Stimulated activated CD8-positive, alpha-beta memory T cell treated with anti-CD3 and anti-CD28 coated beads, Interleukin-4, amount 100 ng/mL, for 24 hours (primary cell): ENCODE measurements at places on chromosomes 16 and 17.
A peak's percentile ranks its signal among the peaks of the same experiment; 100 is the strongest.

- DNase-seq: no peak
Observed at GRCh38 chr16:46712911-46713310, 23.5 kb downstream of the ORC6 start.

GRCh38 chr16:54673313-54673712 is 257.4 kb upstream of the IRX5 start:
- no peak for DNase-seq

DNA sequence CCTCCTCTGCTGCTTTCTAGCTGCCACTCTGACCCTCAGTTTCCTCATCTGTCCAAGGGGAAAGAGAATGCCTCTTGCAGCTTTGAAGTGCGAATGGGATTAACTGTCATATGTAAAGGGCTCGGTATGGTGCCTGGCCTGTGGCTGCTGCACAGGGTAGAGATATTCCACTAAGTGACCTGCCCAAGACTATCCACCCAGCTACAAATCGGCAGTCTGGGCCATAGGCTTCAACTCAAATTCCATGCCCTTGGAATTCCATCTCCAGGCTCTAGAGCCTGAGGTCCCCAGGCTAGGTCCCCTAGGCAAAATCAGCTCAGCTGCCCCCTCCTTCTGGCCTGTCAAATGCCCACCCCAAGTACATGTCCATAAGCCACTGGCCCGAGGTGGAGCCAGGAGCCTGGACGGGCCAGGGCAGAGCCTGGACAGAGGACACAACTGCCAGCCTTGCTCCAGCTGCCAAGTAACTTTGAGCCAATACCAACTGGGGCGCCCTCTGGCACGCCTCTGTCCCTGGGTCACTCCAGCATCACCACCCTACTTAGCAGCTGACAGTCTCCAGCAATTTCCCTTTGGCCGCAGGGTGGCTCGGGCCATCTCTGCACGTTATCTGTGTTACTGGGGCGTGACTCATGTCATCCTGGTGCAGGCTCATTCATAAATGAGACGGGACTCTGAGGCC is 57.2 kb downstream of the SDK2 start:
- DNase-seq: no peak

DNA sequence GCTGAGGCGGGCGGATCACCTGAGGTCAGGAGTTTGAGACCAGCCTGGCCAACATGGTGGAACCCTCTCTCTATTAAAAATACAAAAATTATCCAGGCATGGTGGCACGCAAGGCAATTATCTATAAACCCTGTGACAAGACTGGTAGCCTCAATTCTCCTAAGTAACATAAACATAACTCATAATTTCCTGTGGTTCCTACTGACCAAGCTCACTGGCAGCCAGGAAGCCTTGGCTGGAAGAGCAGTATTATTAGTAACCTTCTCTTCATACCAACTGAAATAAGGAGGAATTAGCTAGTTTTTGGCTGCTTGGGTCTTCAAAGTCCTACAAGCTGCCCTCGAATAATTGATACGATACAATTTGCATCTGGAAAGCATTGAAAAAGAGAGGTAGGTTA is 31.6 kb upstream of the LRRC37A3 start:
- DNase-seq: no peak

DNA sequence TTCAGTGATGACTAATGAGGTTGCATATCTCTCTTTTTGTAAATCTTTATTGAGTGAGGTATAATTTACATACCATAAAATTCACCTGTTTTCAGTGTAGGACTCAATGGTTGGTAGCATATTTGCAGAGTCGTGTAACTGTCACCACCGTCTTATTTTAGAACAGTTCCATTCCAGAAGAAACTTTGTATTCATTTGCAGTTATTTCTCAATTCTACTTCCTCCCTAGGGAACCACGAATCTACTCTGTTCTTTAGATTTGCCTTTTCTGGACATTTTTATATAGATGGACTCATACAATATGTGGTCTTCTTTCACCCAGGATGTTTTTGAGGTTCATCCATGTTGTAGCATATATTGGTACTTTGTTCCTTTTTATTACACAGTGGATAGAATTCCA is 3.7 kb downstream of the FTO start:
- DNase-seq: no peak

DNA sequence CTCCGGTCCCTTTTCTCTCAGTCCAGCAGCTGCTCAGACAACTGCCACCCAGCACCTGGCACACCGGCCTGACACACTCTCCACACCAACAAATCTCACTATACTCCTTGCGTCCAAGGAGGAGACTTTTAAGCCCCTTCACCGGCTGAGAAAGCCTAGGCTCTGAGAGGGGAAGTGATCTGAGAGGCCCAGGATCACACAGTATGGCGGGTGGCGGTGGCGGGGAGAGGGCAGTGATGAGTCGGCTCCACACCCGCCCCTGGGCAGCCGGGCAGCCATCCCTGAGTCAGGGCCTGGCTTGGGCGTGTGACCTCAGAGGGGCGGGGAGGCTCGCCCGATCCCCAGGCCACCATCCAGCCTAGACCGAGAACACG is 569 bp downstream of the FLII start:
- peak; percentile 24 for DNase-seq

DNA sequence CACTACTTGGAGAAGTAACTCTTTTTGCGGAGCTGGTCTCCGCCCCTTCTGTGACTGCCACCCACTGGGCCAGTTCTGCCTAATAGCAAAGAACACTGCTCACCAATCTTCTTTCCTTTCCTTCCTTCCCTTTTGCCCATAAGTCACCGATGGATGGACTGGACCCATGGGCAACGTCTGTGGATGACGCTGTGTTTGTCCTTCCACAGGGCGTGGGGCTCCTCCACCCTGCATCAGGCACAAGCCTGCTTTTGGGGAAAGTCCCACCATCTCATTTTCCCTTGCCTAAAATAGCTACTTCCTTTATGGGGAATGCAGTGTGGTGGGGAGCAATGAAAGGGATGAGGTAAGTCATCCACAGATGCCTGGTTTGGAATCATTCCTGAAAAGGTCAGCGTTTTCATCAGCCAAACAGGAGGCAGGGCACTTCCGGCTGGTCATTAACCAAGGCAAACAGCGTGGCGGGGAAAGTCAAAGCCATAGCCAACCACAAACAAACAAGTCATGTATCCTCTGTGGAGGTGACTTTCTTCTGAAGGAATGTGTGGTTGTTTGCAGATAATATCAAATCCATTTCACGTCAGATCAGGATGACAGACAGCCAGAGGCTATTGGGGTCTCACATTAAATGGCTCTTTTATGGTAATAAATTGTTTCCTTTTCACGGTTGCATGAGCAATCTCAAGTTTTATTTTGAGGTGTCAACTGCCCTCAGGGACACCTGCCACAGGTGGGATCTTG is 30.7 kb upstream of the MED9 start:
- DNase-seq: no peak

DNA sequence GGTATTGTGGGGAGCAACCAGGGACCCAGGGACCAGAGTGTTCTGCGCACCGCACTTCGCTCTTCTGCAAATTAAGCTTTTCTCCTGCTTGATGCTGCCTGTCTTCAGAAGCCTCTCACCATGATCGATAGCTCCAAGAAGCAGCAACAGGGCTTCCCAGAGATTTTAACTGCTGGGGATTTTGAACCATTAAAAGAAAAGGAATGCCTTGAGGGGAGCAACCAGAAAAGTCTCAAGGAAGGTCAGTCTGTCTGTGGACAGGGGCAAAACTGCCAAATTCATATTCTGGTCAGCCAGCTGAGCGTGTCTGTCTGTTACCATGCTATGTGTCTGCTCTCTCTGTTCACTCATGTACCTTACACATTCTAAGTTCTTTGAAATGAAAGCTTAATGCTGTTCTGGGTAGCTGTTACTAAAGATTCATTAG is 115.7 kb downstream of the MRTFB start:
- no peak for DNase-seq

DNA sequence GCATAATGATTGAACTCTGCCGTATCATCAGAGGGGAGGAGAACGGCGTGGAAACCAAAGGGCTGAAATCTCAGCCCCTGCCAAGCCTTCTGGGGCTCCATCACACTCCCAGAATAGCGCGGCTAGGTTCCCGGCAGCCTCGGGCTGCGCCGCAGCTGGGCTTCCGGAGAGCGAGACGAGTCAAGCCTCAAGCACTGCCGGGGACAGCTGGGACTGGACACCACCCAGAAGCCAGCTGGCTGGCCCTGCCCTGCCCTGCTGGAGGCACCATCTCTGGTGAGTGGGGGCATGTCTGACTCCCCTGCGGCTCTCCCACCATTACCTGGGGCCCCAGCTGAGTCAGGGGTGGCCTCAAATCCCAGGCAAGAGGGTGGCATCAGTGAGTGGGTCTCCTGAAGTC is 7.2 kb upstream of the GPRC5C start:
- DNase-seq: no peak

DNA sequence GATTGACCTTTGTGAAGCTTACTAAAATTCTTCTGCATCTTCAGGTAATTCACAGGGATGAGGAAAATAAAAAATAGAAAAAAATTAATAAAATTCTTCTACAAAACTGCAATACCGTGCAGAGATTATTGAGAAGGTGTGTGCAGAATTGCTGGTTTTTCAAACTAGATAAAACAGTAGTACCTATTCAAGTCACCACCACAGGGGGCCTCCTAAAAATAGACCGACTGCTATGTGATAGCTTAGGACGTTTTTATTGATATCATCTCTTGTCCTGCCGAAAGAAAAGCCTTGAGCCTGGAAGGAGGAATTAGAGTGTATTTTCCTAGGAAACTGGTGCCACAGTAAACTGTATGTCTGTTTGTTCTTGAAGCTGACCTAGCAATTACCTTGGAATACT is 325.9 kb downstream of the ZFHX3 start:
- DNase-seq: no peak

DNA sequence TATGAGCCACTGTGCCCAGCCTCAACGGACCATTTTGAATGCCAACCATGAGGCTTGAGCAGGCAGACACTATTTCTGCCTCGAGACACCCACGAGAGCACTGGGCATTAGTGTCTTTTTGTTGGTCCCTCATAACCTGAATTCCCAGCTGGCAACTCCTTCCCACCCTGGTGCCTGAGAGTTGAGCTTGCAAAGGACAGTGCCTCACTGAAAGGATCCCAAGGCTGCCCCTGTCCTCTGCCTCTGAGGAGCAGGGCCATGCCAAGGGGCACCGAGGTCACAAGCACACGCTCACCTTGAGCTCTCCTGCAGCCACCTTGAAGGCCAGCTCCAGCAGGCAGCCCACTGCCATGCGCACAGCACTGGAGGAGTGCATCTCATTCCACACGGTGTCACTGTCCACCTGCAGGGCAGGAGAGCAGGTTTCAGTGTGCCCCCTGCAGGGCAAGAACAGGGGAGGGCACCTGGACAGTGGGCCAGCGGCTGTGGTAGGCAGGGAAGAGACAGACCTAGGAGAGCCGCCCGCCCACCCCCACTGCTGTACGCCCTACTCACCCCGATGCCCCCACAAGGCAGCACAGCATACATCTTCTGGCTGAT is 12.8 kb downstream of the G6PC3 start:
- no peak for DNase-seq

DNA sequence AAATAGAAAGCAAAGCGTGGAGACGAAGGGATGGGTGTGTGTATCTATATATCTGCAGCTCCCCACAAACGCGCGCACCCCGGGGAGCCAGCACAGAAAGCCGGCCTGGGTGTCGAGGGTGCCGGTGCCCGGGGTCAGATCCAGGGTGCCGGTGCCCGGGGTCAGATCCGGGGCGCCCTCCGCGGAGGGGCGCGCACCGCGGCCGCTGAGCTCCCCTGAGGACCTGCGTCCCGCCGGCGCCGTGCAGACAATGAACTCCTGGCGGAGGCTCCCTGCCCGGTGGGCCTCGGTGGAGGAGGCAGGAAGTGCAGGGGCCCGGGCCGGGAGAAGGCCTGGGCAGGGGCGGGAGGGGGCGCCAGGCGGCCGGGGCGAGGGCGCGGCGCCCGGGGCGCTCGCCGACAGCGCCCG is 1.1 kb downstream of the ZNF423 start:
- DNase-seq: no peak

GRCh38 chr17:73511719-73512115 is 132.5 kb downstream of the SDK2 start:
- DNase-seq: no peak

GRCh38 chr16:20243731-20244281 is 83.5 kb downstream of the GP2 start:
- DNase-seq: no peak

GRCh38 chr16:77213542-77214106 is 14.4 kb downstream of the SYCE1L start:
- no peak for DNase-seq

DNA sequence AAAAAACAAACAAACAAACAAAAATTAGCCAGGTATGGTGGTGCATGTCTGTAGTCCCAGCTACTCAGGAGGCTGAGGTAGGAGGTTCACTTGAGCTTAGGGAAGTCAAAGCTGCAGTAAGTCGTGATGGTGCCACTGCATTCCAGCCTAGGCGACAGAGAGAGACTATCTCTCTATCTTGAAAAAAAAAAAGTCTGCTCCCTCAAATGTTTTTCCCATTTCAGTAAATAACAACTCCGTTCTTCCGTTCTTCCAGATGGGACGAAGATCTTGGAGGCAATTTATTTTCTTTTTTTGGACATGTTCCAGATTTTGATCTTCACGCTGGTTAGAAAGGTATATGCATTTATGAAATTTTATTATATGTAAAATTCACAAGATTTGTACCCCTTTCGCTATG is 19.0 kb downstream of the ERAL1 start:
- DNase-seq: no peak

DNA sequence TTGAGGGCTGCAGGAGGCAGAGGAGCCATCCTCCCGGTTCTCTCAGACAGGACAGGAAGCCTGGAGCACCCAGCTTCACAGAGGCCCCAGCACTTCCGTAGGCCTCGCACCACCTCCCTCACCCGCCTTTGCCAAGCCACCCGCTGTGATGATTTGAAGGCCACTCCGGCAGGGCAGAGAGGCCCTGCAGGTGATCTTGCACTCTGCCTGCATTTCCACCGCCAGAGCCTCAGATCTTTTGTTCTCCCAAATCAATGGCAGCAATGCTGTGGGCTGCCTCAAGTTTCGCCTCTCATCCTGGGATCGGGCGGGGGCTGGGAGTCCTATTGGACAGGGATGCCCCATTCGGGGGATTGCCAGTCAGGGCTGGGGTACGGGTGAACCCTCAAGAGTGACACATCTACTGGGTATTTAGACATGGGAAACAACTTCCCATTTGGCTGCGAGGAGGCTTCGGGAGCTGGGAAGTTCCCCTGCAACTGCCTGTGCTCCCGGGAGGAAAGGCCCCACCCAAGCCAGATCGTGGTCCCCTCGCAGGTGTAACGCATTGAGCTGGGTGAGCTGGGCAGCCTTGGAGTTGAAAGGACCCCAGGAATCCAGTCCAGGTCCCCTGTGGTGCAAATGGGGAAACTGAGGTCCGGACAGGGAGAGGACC is 34.8 kb upstream of the PEMT start:
- DNase-seq: no peak

- DNase-seq: no peak
Observed at GRCh38 chr17:77306048-77306789, 165.4 kb downstream of the SEC14L1 start.

DNA sequence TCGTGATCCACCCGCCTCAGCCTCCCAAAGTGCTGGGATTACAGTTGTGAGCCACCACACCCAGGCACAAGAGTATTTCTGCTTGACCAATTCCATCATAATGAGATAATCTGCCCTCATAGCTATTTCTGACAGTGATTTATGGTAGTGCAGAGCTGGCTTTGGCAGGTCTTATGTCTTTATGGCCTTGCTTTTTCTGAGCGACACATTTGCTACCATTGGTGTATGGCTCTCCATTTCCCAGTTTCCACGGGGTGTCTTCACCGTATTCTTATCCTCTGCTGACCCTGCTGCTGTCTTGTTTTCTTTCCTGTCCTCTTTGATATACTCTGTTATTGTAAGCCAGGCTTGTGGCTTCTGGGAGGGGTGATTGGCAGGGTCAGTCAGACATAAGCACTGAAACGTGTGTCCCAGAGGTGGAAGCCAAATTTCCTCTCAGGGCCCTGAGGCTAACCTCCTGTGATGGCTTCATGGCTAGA is 161.1 kb upstream of the TBX2 start:
- DNase-seq: no peak
